Vagina (tissue), 2 donors: ENCODE measurements at places on chromosomes 3 and 15. TPM values are rescaled to one million over a fixed set of nuclear protein-coding genes. Genes with fewer than 3 reads are reported as not detected.
A peak's percentile ranks its signal among the peaks of the same experiment; 100 is the strongest.

Gene PROS1
- total RNA-seq, result 29.7 TPM

- H3K36me3 ChIP-seq, result no peaks in the 10 kb centered on the region
- no peak overlapping the region for H3K27ac ChIP-seq
- H3K4me1 ChIP-seq, result no peaks in the 10 kb centered on the region
- no peak for DNase-seq
These were observed 984.1 kb downstream of the EPHA3 start for GRCh38 chr3:90091549-90091948.

Gene GPR176
- 5.4 TPM for total RNA-seq

GRCh38 chr3:53821631-53822121, 24.5 kb downstream of the CHDH start:
- peaks cover 7% of the 10 kb centered on the region for H3K4me1 ChIP-seq
- no peak overlapping the region for H3K4me3 ChIP-seq
- H3K36me3 ChIP-seq, result no peaks in the 10 kb centered on the region
- H3K27ac ChIP-seq, result no peak overlapping the region

DNA sequence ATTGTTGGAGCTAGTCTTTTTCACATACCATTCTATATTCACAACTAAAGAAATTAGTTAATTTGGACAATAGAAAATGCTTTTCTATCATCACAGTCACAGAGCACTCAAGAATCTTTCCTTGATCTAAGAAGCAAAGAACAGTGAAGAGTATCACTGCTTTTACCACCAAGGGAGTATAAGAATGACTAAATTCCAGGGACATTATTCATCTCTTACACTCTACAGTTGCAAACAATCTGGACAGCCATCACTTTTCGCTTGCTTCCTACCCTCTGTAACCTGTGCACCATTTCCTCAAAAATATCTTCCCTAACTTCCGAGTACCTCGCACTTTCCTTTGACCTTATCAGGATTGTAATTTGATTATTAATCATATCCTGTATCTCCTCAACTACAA, 359.5 kb upstream of the TMCO5A start:
- no peaks in the 10 kb centered on the region for H3K36me3 ChIP-seq
- no peaks in the 10 kb centered on the region for H3K4me1 ChIP-seq
- DNase-seq, result no peak
- H3K4me3 ChIP-seq, result no peak overlapping the region
- H3K27ac ChIP-seq, result no peak overlapping the region
- no peaks in the 10 kb centered on the region for H3K27me3 ChIP-seq

DNA sequence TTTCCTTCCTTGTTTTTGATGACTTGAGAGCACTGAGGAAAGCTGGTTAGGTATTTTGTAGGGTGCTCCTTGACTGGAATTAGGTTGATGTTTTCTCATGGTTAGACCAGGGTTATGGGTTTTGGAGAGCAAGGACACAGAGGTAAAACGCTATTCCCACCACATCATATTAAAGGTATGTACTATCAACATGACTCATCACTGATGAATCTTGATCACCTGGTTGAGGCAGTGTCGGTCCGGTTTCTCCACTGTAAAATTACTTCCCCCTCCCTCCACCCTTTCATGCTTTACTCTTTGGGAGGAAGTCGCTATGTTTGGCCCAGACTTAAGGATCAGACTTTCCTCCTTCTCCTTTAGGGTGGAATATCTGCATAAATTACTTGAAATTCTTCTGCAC, 201.6 kb downstream of the EDEM1 start:
- no peaks in the 10 kb centered on the region for H3K4me1 ChIP-seq
- no peak overlapping the region for H3K4me3 ChIP-seq
- H3K27ac ChIP-seq, result no peak overlapping the region
- H3K36me3 ChIP-seq, result no peaks in the 10 kb centered on the region

DNA sequence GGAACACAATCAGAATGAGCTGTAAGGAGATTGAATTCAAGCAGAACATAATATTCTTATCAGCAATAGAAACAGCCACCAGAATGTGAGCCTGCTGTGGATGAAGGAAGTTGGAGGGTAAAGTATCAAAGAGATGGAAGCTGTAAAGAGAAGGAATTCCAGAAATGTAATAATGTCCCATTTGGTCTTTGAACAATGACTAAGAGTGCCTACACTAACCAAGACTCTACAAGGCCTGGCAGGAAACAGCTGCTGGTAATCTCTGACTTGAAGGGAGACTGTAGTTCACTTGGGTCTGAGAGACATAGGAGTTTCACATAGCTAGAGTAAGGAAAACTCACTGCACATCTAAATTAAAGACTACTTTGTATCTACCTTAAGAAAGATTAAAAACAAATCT, 1176.0 kb upstream of the ALCAM start:
- no peak for DNase-seq
- H3K4me1 ChIP-seq, result no peaks in the 10 kb centered on the region
- H3K4me3 ChIP-seq, result no peak overlapping the region
- no peaks in the 10 kb centered on the region for H3K27me3 ChIP-seq

DNA sequence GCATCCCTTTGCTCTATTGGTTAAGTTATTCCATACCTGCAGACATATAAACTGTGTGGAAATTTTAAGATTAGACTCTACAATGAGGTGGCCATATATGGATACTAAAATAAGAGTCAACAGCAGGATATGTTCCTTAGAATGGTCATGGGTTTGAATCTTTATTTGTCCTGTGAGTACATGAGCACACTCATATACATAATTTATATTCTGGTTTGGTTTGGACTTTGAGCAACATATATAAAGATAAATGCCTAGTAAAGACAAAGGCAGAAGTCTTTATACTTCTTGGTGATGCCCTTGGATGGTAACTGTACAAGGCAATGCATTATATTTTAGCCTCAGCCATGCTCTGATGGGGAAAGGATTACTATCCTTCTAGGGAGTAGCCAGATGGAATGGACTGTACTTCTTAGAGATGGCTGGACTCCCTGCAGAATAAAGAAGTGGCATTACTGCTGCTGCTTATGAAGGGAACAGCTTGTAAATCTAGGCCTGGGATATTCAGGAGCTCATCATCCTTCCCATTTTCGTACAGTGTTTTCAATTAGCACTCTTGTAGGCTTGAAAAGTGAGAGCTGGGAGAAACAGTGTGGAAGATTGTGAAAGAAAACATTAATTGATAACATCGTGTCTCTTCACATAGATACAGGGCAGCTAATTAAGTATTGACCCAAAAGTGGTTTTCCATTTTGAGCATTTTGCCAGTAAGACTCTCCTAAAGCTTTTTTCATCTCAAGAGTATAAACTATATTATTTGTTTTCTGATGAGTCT, 60.4 kb downstream of the HMG20A start:
- no peak for DNase-seq
- H3K27me3 ChIP-seq, result no peaks in the 10 kb centered on the region
- H3K36me3 ChIP-seq, result peaks cover 43% of the 10 kb centered on the region
- peaks cover 22% of the 10 kb centered on the region for H3K4me1 ChIP-seq
- no peak overlapping the region for H3K27ac ChIP-seq

DNA sequence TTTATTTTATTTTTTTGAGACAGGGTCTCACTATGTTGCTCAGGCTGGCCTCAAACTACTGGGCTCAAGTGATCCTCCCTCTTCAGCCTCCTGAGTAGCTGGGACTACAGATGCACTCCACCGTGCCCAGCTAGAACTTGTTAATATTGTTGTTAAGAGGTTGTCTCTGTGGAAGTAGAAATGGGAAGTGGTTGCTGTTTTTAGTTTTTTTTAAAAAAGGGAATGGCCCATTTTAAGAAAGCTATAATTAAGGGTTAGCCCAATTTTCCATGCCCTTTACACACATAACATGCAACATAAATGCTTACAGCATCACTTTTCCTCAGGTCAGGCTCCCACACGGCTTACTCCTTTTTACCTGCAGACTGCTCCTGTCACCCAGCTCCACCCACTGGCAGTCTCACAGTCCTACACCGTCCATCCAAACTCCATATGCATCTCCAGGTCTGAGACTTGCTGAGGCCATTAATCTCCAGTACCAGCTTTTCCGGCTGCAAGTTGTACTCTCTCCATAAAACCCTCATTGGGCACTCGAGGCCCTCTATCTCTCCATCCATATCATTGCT, 19.8 kb downstream of the MORC1 start:
- no peaks in the 10 kb centered on the region for H3K4me1 ChIP-seq
- no peak overlapping the region for H3K27ac ChIP-seq
- H3K36me3 ChIP-seq, result no peaks in the 10 kb centered on the region
- no peak for DNase-seq
- no peak overlapping the region for H3K4me3 ChIP-seq

GRCh38 chr15:65376767-65377104, 1.1 kb downstream of the IGDCC3 start:
- H3K27me3 ChIP-seq, result no peaks in the 10 kb centered on the region
- peak overlapping the region; percentile 71 for H3K4me3 ChIP-seq
- peak overlapping the region; percentile 72 for H3K27ac ChIP-seq
- H3K4me1 ChIP-seq, result peaks cover 20% of the 10 kb centered on the region

DNA sequence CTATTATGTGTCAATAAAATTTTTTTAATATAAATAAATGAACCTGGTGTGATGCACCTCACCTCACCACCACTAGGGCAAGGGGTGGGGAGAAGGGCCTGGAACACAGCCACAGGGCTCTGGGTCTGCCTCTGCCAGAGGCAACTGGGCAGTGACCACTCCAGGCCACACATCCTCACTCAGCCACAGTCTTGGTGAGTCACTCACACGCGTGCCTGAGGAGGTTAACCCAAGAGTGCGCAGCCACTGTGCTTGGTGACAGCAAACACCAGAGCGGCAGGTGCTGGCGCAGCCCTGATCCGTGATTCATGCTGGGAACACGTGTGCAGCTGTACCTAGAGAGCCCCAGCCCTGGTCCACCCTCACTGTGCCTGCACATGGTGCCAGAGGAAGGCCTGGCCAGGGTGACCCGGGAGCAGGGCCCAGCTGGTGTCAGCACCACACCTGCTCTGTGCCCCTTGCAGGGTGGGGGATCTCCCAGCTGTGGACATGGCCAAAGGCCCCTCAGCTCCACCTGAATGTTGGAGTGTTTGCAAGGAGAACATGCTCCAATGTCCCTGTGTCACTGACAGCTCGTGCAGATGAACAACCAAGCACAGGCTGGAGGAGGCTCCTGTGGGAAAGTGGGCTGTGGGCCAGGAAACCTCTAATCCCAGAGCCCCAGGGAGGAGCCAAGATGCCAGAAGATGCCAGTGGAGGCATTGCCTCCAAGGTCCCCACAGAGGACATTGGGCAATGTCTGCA, 2.1 kb downstream of the SLC41A3 start:
- peaks cover 23% of the 10 kb centered on the region for H3K4me1 ChIP-seq
- H3K27me3 ChIP-seq, result no peaks in the 10 kb centered on the region
- no peak overlapping the region for H3K27ac ChIP-seq
- no peak overlapping the region for H3K4me3 ChIP-seq
- DNase-seq, result peak; percentile 97

Gene ZPLD1
- not detected for total RNA-seq
